ENCODE measurements at places on chromosomes 13 and 19.
A peak's percentile ranks its signal among the peaks of the same experiment; 100 is the strongest.

DNA sequence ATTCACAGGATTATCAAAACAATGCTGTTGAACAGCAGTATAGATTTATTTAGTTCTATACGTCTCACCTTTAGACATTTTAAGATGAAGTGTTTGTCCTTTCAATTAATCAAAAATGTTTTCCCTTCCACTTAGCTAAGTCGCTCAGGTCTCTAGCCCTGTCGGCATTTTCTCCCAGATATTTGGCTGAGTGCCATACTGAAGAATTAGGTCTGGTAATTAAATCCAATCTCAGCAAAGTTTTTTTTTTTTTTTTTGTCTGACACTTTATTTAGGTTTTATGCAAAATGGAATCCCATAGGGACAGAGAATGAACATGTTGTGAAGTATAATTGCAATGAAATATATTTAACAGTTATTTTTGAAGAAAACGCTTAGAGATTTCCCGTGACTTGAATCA is 44.1 kb downstream of the RFC3 start:
- DNase-seq = no peak

- no peak for DNase-seq
Measured at GRCh38 chr13:85709072-85709471, 90.1 kb downstream of the SLITRK6 start.

DNA sequence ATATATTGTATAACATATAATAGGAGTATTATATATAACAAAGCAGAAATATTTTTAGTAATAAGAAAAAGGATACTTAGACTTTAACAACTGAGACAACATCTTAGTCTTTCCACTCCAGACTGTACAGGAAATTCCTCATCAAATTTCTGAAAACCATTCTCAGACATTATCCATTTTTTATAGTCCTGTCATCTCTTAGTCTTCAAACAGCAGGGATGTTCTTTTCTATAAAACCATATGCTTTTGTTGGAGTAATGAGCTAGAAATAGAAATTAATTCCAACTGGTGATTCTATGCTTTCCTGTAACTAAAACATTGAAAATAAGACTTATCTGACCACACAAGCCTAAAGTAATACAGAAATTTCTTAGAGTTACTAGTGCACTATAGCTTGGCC is 82.2 kb upstream of the CSNK1A1L start:
- no peak for DNase-seq

DNA sequence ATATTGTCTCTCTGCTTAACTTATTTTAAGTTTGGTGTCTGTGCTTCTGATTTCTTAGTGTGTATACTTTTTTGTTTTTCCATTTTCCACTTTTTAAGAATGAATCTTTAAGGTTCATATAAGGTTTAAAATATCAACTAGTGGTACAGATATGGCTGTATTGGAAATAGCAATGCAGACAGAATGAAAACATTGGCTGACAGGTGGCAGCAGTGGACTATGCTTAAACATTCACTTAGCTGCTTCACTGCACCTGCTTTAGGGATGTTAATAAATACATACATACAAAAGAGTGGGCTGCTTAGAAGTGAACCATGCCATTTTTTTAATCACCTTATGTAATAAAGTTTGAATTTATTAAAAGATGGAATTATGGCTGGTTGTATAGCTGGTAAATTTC is 27.3 kb downstream of the TM9SF2 start:
- DNase-seq = peak; percentile 49

GRCh38 chr19:5189318-5189607 is 151.3 kb downstream of the PTPRS start:
- no peak for DNase-seq

DNA sequence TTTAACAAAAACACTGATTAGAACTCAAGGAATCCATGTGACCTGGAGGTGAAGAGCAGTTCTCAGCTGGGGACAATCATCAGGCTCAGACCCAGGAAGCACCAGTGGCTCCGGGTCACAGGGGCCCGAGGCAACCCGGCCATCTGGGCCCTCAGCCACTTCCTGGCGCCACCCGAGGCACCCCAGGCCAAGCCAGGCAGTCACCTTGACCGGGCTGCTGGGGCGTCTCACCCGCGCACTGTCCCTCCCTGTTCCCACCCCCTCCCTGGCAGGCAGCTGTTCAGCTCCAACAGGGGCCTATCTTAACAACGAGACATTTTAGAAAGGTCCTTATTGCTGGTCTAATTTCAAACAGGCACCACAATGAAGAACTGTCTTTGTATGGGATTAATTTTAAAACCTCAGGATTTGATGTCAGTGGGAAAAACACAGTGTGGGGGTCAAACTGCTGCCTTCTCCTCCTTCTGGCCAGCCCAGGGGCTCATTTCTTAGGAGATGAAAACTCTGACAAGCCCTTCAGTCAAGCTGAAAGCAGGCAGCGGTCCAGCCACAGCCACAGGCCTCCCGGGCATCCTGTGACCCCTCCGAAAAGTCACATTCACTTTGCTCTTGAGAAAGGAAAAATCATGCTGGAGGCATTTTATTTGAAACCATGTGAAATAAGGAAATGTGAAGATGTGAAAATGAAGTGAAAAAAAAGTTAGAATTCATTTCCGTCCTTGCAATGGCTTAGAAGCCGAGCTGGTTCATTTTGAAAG is 83.3 kb downstream of the KCTD15 start:
- no peak for DNase-seq

- no peak for DNase-seq
Measured at GRCh38 chr13:74110053-74110452, 24.2 kb downstream of the KLF12 start.

- no peak for DNase-seq
Measured at GRCh38 chr13:113884821-113885220, 20.9 kb upstream of the GAS6 start.

- DNase-seq = no peak
Measured at GRCh38 chr19:48661711-48662090, 11.1 kb downstream of the NTN5 start.

GRCh38 chr19:5642204-5642603 is 19.3 kb downstream of the SAFB start:
- DNase-seq = no peak

DNA sequence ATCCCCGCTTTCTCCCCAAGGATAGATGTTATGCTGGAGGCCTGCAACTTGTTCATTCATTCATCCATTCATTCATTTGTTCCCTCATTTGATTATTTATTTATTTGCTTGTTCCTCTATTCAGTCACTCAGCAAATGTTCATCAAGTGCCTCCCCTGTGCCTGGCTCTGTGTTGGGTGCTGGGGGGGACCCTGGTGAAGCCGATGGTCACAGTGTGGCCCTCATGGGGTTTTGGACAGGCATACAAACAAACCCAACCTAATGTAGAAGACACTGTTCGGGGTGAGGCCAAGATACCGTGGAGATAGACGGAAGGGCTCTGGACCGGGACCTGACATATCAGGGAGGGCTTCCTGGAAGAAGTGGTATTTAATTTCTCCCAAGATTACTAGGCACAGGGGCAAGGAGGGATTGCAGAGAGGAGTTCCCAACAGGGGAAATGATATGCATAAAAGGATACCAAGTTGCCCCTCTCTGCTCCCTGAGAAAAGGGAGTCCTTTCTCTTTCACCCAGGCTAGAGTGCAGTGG is 58.1 kb downstream of the ZNF536 start:
- no peak for DNase-seq
